ENCODE measurements at places on chromosomes 11 and 22.

DNA sequence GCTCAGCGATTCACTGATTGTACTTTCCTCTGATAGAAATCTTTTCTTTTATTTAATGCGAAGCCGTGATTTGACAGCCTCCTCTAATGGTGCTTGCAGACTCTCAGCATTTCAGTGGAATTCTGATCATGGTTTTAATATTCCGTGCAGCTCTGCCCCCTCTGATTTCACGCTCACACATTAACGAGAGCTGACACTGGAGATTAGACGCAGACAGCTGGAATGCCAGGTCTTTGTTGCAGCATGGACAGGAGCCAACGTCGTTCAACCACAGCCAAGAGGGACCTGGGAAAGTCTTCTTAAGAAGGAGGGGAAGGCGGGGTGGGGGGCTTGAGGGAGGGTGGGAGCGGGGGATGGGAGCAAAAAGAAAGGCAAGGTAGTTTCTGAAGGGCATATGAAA lies 186.4 kb downstream of the BLID start:
- no peak for DNase-seq

DNA sequence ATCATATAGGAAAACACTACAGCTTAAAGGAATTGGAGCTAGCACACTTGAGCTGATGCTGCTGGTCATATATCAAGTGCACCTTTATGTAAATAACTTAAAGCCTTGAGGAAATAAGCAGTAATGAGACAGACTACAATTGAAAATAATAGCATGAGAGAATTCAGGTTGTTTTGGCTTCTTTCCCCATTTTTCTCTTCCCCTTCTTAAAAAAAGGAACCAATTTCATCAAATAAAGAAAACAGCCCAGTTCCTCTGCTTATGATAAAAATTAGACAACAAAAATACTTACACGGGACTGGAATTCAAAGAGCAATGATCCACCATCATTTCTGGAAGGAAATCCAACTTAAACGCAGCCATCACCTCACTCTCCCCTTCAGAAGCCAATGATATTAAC lies 50.2 kb upstream of the RAPSN start:
- DNase-seq, result no peak

DNA sequence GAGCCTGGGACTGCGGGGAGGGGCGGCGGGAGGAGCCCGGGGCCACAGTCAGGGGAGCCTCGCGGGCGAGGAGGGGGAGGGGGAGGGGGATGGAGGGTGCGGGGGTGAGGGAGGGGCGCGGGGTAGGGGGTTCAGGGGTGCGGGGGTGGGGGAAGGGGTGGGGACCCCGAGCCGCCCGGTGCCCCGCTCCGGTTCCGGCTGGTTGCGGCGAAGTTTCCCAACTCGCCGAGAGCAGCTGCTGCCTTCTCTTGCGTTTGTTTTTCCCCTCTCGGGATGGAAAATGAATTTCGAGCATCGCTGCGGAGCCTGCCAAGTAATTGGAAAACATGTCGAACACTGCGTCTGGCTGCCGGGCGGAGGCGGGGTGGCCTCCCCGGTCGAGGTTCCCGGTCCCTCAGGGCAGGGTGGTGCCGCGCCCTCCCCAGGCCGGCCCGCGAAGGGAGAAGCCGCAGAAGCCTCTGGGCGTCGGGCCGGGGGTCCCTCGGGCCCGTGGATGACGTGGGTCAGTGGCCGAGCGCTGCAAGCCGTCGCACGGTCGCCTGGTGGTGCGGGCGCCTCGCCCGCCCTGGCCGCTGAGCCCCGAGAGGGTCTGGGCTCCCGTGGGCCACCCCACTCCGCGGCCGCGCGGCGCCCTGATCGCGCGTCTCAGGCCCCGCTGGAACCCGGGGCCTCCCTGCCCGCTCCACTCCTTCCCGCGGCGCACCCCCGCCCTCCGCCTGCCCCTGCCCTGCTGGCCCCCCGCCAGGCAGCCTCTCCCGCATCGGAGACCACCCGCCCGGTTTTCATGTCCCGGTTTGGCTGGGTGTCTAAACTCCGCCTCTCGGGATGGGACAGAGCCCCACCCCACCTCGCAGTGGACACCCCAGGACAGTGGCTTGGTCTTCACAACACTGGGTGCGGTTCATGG lies 12.1 kb downstream of the SPATA19 start:
- no peak for DNase-seq

DNA sequence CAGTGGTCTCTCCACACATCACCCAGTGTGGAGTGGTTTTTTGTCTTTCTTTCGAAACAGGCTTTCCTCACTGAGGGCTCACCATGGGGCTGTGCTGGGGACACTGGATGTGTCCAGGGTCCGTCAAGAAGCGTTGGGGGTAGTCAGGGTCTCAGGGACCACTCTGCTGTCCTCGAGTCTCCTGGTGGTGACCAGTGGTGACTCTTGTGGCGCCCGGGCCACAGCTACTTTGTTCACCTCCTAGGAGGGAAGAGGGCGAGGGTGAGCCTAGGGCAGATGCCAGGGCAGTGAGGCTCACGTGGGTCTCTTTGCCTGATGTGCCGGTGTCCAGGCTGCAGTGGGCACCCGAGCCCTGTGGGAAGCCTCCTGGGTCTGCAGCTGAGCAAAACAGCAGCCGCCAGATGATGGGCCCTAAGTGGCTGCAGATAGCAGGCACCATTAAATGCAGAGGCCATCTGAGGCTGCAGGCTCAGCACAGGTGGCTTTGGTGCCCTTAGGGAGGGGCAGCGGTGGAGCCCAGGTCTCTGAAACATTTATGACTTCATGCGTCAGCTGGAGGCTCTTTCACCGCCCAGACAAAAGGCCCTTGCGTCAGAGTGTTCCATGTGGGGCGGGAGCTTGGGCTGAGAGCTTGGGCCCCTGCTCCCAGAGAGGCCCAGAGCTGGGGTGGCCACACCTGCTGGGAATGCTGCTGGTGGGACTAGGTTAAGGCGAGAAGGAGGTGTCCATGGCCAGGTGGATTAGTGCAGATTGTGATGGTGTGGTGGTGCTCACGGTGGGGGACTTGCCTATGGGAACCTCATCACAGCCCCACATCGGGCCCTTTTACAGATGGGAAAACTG lies 29.5 kb downstream of the KCNQ1 start:
- DNase-seq, result no peak

DNA sequence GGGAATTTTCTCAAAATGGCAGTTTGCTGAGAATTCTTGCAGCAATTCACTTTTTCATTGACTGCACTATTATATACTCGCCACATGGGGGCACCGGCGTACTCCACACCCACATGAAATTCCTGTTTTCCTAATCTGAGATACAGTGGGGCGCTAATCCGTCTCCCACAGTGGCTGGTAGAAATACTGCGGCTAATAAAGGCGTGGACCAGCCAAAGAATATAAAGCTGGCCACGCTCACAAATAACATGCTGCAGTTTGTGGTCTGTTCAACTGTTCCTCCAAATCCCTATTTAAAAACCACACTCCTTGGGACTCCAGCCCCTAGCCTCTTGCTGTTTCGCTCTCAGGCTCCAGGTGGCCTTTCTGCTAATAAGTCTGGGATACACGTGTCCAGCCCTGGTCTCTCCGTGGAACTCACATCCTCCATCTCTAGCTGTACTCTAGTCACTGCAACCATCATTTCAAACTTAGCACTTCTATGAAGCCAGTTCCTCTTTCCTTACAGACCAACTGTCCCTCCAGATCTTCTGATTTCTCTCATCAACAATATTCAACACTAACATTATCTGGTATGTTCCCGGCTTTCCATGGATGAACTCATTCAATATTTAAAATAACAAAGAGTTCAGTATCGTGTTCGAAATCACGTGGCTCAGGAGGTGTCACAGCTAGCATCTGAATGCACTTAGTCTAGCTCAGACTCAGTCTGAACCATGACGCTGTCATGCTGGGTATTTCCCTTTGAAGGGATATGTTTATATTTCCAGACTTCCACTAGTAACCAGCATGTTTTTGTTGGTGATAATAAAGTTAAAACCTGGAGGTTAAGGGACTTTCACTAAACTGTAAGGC lies 22.0 kb downstream of the TBRG1 start:
- DNase-seq, result peak; percentile 48

GRCh38 chr11:64069401-64070313 lies 33.9 kb downstream of the FLRT1 start:
- no peak for DNase-seq

GRCh38 chr11:66958232-66958955 lies at the start of gene PC:
PC (minus strand) TSS chr11:66958383; CDS start chr11:66872159, 86,224 bp downstream.
- DNase-seq, result peak; percentile 99

GRCh38 chr11:121661880-121662486 lies 209.2 kb upstream of the SORL1-AS1 start:
- no peak for DNase-seq

GRCh38 chr22:34878171-34878570 lies 187.8 kb upstream of the ISX start:
- DNase-seq, result no peak

GRCh38 chr11:16607675-16608644 lies 130.5 kb upstream of the C11orf58 start:
- peak; percentile 40 for DNase-seq

GRCh38 chr11:72609045-72609444 lies 65.2 kb downstream of the PDE2A start:
- DNase-seq, result no peak

- DNase-seq, result no peak
Measured at GRCh38 chr11:65210361-65210731, 28.6 kb downstream of the CAPN1 start.

DNA sequence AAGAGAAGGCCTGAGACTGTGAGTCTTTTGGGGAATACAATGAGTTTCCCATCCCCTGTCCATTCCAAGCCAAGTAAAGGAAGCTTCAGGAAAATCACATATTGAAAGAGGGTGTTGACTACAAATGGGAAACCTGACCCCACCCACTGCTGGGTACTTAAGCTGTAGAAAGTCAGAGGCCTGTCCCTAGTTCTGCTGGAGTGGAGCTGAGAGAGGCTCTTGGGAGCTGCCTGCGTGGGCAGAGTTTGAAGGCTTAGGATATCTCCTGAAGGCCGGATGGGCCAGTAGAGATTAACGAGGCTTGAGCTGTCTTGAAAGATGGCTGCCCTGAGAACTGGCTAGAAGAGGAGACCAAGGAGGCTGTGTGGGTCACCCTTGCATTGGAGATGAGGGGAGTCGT lies 176.2 kb upstream of the NECTIN1 start:
- DNase-seq, result no peak

GRCh38 chr22:38006906-38007305 lies 22.6 kb upstream of the SOX10 start:
- DNase-seq, result no peak

DNA sequence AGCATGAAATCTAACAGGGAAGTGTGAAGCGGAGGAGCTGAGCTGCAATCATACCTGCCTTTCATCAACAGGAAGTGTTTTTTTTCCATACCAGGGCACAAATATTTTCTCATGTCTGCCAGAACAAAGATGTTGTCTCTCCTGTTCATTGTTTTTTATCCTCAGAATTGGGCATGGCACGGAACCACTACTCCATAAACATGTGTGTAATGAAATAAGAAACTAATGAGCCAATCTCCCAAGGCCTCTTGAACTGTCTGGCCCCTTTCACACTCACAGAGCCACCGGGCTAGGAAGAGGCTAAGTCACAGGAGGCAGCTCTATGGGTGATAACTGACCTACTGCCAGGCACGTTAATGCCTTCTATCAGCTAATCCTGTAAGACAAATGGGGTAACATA lies 124.4 kb downstream of the ETS1 start:
- DNase-seq, result no peak

DNA sequence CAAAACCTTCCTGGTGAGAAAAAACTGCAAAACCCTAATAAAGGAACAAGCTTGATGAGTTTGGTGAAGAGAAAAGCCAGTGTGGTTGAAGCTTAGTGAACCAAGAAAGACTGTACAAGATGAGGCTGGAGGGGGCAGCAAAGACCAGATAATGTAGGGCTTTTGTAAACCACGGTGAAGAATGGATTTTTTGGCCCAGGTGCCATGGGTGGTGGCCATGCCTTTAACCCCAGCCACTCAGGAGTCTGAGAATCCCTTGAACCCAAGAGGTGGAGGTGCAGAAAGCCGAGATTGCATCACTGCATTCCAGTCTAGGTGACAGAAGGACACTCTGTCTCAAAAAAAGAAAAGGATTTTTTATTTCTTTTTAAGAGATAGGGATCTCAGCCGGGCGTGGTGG lies 5.0 kb upstream of the ZDHHC5 start:
- no peak for DNase-seq

Measured in 8988T (cell line).